ENCODE measurements at places on chromosomes 3 and 15.
A peak's percentile ranks its signal among the peaks of the same experiment; 100 is the strongest.

DNA sequence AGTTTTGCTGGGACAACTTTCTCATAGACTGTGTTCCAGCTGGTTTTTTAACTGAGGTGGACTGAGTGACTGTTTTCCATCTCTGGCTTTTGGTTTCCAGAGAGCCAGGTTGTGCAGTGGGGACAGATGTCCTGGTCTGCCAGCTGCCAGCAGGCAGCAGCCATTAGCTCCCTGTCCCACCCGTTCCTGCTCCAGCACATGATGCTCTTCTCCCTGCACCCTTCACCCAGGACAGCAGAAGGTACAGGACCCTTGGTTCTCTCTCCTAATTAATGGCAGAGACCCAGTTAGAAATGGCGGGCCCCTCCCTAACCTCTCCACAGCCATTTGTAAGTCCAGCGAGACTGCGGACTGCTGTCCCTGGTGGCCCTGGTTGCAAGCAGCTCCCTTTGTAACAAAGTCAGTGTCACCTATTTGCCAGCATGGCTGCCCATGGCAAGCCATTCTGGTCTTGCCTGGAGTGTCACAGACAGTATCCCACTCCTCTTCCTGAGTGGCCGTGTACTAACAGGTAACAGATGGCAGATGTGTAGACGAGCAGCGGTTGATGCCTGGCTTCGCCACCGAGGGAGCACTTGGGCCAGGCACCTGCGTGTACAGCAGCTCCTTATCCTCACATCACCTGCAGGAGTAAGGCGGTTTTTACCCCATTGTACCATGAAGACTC is 148.3 kb downstream of the DNAJB8 start:
- no peak for DNase-seq

- DNase-seq, result no peak
Observed at GRCh38 chr15:45521596-45522327, 793 bp downstream of the SLC30A4 start.

DNA sequence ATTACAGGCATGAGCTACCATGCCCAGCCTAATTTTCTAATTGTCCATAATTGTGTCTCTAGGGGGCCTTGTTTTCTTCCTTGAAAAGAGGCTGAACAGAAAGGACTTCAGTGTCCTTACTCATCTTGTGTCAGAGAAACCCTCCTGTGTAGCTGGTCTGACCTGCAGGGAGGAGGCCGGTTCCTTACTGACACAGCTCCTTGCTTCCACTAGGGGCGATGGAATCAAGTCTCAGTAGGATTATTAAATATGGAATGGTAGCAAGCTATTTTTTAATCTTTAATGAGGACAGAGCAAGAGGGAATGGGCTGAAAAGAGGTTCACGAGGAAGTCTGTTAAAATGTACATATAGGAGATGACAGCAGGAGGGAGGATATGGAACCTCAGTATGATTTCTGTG is 8.6 kb downstream of the LPCAT4 start:
- no peak for DNase-seq

GRCh38 chr15:29449136-29449535 is 179.5 kb upstream of the NSMCE3 start:
- DNase-seq, result no peak

DNA sequence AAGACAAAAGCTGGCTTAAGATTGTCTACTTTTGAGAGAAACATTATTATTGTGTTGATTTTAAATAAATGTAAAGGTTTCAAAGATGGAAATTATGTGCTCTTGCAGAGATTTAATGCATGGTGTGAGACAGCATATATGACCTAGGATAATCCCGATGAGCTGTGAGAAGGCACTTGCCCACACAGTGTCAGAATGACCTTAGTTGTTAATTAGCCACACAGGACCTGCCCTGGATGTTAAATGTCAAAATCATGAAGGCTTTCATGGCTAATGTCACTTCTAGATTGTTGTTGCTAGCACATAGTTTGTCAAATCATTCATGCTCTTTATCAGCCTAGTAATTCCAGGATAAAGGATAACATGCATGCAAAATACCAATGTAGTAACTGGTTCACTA is 135.3 kb upstream of the GAP43 start:
- DNase-seq, result no peak

DNA sequence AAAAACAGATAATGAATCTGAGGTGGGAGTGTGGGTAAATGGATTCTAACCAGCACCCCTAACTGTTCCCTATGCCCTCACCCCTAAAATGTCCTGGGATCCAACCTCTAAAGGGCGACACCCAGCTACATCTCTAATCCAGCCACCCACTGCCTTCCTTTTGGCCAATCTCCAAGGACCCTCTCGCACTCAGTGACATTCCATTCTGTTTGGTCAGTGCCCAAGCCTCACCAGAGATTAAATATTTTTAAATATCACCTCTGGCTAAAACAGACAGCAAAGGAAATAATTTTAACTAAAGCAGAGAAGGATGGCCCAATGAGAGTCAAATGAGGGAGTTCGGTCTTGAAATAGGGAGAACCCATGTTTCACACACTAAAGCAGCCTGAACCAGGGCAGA is 19.9 kb upstream of the SCN10A start:
- DNase-seq, result no peak

DNA sequence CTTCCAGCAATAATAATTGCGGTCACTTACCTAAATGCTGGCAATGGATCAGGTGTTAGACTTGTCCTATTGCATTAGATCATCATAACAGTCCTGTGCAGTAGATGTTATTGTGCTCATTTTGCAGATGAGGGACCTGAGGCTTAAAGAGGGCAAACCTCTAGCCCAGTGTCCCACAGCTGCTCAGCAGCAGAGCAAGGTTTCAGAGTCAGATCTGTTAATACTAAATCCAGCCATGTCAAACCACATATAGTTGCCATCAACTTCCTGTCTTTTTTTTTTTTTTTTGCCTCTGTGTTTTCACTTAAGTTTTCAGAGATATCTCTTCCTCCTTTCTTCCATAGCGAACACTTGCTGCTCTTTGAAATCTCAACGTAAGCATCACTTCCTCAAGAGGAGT is 12.1 kb downstream of the FEZF2 start:
- DNase-seq, result no peak

GRCh38 chr15:75483961-75484360 is 32.5 kb upstream of the SIN3A start:
- no peak for DNase-seq

DNA sequence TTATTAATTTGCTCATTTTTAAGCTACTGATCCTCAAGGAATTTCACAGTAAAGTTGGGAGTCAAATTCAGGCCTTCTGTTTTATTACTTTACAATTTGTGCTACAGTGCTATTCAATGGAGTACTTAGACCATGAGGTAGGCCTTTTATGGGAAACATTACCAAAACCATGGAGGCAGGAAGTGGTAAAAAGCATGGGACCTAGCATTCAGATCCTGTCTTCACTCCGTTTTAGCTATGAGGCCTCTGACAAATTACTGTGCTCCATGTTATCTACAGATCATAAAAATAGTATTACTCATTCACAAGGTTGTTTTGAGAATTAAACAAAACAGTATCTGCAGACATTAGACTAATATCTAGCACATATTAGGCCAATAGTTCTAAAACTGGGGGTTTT is 140.6 kb upstream of the SLITRK3 start:
- DNase-seq, result peak; percentile 14

- DNase-seq, result no peak
Observed at GRCh38 chr3:123947482-123947881, 13.5 kb downstream of the CCDC14 start.

GRCh38 chr3:14925729-14926591 is 21.4 kb upstream of the NR2C2 start:
- DNase-seq, result peak; percentile 21

DNA sequence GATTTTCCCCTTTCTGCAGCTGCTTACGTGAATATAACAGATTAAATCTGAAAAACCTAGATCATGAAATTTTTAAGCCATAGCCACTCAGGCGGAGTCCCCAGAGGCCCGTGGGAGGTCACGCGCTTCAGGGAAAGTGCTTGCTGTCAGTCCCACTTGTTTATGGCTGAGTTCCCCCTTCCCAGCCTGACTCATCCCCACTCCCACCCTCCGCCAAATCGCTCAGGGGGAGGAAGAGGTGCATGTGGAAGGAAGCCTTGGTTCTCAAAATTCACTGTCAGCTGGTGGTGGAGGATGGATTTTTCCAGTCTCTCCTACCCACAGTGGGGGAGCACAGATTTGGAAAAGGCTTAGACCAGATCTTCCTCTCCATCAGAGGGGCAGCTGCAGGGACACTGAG is 67.4 kb downstream of the CORO2B start:
- no peak for DNase-seq

DNA sequence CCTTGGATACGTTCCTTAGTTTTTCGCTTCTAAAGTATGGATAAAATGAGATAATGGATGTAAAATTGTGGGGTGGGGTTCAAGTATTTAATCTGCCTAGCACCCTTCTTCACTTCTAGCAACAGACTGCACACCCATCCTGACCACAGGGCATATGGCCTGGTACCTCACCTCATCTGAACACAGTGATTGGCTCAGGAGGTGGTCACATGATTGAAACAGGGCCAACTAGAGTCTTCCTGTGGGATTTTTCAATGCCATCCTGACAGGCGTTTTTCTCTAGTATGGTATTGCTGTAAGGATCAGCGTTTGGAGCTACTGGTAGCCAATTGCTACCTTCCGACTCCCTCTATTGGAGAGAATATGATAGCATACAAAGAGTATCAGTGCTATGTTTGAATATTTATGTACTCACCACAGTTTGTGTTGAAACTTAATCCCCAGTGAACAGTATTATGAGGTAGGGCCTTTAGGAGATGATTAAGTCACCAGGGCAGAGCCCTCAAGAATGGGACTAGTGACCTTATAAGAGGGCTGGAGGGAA is 172.2 kb downstream of the PPM1L start:
- no peak for DNase-seq

- DNase-seq, result no peak
Observed at GRCh38 chr3:156617145-156617544, 57.2 kb upstream of the TIPARP start.

- no peak for DNase-seq
Observed at GRCh38 chr3:172177046-172177445, 137.7 kb downstream of the FNDC3B start.

- no peak for DNase-seq
Observed at GRCh38 chr3:30664459-30664858, 58.1 kb downstream of the TGFBR2 start.

DNA sequence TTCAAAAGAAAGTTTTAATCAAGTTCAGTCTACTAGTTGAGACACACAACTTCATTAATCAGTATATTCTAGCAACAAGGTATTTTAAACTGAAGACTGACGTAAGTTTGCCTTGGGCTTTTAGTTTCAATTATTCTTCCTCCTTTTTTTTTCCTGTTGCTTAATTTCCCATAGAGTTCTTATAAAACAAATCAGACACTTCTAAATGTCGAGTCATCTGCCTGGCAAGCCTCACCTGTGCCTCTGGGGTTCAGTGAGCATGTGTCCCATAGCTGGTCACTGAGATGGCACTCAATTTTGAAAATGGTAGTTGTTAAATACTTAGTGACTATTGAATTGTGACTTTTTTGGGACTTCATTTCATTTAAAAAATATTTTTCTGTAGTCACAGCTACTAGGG is 27.4 kb downstream of the NKIRAS1 start:
- DNase-seq, result no peak

GRCh38 chr3:152356870-152357276 is 88.1 kb downstream of the MBNL1 start:
- DNase-seq, result no peak

DNA sequence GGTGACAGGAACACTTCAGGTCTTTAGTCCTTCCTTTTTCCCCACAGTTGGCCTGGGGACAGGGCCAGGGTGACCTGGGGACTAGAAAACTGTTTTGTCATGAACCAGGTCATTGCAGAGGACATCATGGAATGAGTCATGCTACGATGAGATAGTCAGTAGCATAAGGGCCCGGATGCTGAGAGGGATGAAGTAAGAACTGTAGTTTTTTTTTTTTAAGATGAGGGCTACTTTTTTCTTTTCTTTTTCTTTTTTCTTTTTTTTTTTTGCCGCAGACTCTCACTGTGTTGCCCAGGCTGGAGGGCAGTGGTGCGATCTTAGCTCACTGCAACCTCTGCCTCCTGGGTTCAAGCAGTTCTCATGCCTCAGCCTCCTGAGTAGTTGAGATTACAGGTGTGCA is 8.0 kb downstream of the MAP2K5 start:
- DNase-seq, result no peak

- no peak for DNase-seq
Observed at GRCh38 chr3:71791634-71792033, 6.7 kb upstream of the PROK2 start.

DNA sequence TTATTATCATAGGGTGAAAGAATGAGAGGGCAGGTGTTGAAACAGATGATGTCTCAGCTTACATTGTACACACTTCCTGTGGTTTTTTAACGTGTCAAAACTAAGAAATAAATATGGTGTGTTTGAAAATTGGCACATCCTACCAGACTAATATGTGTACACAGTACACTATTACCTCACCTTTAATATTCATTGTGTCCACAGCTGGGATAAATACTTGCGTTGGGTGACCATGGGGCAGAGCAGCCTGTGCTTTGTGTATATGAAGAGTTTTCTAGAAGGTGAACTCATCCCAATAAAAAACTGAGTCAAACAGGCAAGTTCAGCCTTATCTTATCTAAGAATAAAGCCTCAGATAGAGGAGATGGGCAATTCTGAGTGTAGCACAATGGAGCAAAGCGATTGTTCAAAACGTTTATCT is 17.3 kb downstream of the SUCNR1 start:
- no peak for DNase-seq

GRCh38 chr15:75713338-75713895 is 769 bp upstream of the CSPG4 start:
- peak; percentile 30 for DNase-seq

DNA sequence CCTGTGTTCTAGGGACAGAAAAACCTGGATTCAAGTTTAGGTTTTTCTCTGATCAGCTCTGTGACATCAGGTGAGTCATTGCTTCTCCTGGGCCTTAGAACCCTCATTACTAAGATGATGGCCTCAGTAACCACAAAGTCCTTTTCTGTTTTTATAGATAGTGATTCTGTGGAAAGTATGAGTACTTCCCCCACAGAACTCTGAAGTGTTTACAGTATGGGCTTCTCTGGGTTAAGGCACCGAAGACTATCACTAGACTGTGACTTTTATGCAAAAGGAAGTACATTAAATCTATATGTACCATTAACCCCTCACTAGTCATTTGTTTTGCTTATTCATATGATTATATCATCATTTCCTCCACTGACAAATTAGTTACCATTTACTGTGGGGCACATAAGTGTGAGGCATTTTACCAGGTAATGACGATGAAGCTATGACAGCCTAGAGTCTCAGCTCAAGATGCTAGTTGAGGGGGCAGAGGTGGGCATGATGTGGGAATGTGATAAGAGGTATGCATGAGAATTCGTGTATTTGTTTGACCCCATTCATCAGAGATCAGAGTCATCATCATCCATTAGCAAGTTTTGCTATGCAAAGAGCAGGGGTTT is 15.0 kb upstream of the RORA start:
- no peak for DNase-seq

DNA sequence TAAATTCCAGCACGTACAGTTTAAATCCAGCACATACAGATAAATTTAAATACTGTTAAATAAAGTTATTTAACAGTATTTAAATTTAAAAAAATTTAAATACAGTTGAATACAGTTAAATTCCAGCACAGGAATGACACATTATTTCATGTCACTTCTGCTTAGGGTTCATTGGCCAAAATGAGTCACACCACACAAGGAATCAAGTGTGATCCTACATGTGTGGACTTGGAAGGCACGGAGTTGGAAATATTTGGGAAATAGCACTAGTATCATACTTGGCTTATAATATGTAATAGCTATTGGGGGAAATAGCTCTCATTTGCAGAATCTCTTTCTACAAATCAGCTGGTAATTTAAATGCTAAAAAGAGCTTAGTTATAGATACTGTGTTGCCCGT is 10.6 kb downstream of the RAB7A start:
- no peak for DNase-seq

GRCh38 chr15:55703873-55704301 is 39.1 kb downstream of the PRTG start:
- DNase-seq, result peak; percentile 21

All from skeletal muscle cell (primary cell).